ENCODE measurements at places on chromosomes 4 and X.

- no peak for DNase-seq
These were observed 1565.1 kb downstream of the ARAP2 start for GRCh38 chr4:34679228-34679627.

GRCh38 chrX:70087857-70088630 is 25.8 kb downstream of the OTUD6A start:
- DNase-seq: no peak

GRCh38 chr4:60805500-60806313 is 394.4 kb upstream of the ADGRL3 start:
- DNase-seq: peak; percentile 32

GRCh38 chr4:162456106-162456505 is 292.3 kb upstream of the FSTL5 start:
- DNase-seq: no peak

DNA sequence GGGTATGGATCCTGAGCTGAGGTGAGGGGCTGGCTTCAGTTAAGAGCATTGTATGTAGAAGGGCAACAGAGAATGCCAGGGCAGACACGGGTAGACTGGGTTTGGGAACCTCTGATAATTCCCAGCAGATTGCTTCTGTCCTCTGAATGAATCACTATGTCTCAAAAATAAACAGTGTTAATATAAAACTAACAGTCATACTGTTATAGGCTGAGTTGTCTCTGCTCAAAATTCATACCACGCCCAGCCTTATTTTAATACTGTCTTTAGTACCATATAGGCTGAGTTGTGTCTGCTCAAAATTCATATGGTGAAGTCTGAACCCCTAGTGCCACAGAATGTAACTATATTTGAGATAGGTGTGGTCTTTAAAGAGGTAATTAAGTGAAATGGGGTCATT is 10.0 kb downstream of the XAGE2 start:
- DNase-seq: no peak

- no peak for DNase-seq
These were observed 732.7 kb upstream of the POU3F4 start for GRCh38 chrX:82775426-82775825.

DNA sequence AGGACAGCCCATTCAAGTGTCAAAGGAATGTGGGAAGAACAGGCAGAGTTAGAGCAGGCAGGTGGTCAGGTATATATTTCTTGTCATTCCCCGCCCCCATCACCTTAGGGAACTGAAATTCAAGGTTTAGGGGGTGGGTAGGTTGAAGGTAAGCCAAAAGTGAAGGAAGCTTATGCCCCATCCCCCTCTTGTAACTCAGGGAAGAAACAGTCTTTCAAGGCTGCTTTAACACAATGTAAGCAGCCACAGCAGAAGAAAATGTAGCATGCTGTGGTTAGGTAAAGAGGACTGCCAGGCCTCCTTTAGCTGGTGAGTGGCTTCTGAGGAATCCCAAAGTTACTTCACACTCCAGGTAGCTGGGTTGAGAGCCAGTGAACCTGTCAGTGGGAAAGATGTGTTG is 122.3 kb downstream of the RS1 start:
- DNase-seq: no peak

- no peak for DNase-seq
These were observed 87.4 kb downstream of the ADGRA3 start for GRCh38 chr4:22428441-22428840.

DNA sequence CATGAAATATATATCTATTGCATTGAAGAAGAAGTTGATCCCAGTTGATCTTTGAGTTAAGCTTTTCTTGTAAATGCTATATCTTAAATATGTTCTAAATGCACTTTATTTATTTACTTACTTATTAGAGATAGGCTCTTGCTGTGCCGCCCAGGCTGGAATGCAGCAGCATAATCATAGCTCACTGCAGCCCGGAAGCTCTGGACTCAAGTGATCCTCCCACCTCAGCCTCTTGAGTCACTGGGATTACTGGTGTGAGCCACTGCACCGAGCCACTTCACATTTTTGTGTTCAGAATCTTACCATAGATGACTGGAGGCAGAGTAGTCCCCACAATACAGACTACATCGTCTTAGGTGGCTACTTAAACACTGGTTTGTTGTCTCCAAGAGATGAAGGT is 324.3 kb upstream of the SLIT2 start:
- DNase-seq: no peak

DNA sequence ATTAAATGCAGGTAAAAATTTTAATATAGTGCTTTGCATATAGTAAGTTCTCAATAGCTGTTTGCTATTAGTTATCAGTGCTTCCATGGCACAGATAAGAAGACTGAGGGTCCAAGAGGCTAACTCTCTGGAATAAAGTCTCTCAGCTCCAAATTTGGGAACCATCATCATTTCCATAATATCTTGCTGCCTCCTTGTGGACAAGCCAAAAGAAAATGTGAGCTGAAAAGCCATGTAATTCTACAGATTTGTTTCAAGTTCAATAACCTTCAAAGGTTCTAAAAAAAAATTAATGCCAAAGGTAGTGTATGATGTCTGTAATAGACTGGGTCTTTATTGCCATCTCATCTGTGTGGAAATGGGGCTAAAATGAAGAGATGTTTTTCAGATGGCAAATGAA is 136.9 kb upstream of the VCX start:
- DNase-seq: no peak

GRCh38 chr4:189088780-189089179 is 851.9 kb upstream of the FRG1 start:
- no peak for DNase-seq
